ENCODE measurements at places on chromosomes 12 and 14. TPM values are rescaled to one million over a fixed set of nuclear protein-coding genes. Genes with fewer than 3 reads are reported as not detected.

Gene CRIP1
- total RNA-seq, result 15.0 TPM

GRCh38 chr12:4829161-4829792 lies 80.4 kb upstream of the KCNA1 start:
- DNase-seq, result no peak

- DNase-seq, result no peak
Observed at GRCh38 chr12:19550626-19551025, 111.3 kb downstream of the AEBP2 start.

Gene SERPINA1
- 26.1 TPM for total RNA-seq

Gene DHRS2
- total RNA-seq, result 7.6 TPM

DNA sequence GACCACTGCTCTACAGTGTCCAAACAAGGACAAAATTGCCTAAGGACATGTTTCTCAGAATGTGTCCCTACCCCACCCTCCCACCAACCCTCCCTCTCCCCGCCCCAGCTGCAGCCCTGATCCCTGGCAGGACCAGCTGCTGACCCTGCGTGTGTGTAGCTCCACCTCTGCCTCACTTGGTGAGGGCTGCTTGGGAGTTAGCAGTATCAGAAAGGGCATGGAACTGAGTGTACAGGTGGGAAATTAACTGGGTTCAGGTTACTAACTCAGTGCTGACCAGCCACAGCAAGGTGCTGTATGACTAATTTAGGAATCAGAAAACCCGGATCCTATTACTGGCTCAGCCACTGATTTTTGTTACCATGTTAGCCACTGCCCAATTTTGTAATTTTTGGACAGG lies 11.3 kb upstream of the PLEKHD1 start:
- no peak for DNase-seq

GRCh38 chr14:52021957-52022600 lies 32.7 kb downstream of the RTRAF start:
- no peak for DNase-seq

DNA sequence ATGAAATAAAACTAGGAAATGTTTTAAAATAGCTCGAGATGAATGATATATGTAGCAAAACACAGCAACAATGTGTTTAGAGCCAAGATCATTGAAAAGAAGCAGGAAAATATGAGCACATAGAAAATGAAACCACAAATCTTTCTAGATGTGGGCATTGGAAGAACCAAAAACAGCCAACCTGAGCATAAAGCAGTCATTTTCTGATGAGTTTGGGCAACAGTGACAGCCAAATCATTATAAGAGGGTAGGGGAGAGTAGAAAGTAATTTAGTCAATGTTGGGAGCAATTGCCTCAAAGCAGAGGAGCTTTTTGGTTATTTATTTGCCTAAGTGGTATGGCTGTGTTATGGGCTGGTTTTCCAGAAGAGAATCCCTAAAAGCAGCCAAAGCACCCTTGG lies 8.8 kb upstream of the BICDL1 start:
- DNase-seq, result no peak

Gene SUOX
- total RNA-seq, result 13.3 TPM
